Right cardiac atrium (tissue), 5 donors: ENCODE measurements at places on chromosomes 11 and 22. TPM values are rescaled to one million over a fixed set of nuclear protein-coding genes. Genes with fewer than 3 reads are reported as not detected.

Gene ART1
- not detected for total RNA-seq

Gene INCENP
- total RNA-seq: 17.9 TPM

Gene GUCY1A2
- 3.5 TPM for total RNA-seq

Gene TESMIN
- 0.89 TPM for total RNA-seq

Gene RPS6KA4
- 17.0 TPM for total RNA-seq

DNA sequence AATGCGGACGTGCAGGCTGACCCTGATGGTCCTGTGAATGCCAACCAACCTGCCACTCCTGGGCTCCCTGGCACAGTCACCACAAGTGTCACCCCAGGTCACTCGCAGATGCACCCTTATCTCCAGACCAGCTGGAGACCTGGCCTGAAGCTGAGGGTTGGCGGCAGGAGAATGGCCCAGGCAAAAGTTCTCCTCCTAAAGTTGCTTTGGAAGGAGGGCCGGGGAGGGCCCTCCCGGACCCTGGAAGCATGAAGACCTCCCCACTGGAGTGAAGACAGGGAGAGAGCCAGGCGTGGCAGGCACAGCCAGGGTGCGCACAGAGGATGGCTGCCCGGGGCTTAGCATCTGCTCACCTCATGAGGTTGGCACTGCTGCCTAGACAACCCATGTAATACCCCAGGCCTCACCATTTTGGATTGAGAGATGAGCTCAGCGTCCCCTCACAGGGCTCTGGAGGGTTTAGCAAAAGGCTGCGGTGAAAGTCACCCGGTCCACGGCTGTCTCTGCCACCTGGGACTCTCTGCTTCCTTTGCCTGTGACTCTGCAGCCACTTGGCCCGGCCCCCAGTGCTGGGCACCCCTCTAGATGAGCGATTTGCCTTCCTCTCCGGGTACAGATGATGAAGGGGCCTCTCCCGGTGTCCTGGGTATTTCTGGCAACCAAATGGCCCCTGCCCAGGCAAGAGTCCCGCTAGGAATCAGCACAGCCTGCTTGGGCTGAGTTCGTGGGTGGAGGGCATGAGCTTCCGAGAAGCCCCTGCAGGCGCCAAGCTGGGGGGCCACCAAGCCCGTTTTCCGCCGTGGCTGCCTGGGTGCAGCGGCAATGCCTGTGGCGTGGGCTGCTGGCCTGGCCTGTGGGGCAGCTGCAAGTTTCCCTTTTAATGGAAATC lies 48.3 kb upstream of the SEPTIN5 start:
- no peak for DNase-seq

DNA sequence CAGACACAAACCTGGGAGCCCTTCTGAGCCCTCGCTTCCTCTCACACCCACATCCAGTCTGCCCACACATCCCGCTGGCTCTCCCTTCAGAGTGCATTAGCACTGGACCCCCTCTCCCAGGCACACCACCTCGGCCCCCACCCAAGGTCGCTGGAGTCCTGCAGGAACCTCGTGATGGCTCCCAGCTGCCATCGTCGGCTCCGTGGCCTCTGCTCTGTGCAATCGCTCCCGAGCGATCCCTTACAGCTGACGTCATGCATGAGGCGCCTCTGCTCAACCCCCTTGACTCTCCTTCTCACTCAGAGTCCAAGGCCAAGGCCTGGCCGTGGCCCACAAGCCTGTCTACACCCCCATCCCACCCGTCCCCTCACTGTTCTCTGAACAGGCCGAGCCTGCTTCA lies 183.9 kb downstream of the EFCAB6 start:
- DNase-seq: peak; percentile 65
